ENCODE measurements at places on chromosomes 7 and 10. TPM values are rescaled to one million over a fixed set of nuclear protein-coding genes. Genes with fewer than 3 reads are reported as not detected.

- no peak for DNase-seq
These were observed 18.6 kb downstream of the C7orf33 start for GRCh38 chr7:148609045-148609725.

GRCh38 chr7:94338921-94339371 is 55.7 kb upstream of the COL1A2 start:
- DNase-seq: no peak

DNA sequence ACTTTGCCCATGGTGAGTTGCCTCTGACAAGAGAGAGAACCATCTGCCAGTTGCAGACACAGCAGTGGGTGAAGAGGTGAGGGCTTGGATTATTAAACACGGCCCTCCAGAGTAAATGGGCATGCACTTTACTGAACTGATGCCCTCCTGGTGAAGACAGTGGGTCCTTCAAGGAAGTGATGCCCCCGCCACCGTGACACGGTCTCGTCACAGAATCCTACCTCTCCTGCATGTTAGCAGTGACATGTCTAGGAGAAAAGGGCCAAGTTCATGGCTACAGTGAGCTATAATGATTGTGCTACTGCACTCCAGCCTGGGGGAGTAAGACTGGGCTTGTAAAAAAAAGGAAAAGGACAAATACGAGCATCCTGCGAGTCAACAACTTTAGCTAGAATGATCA is 2.4 kb downstream of the BNIP3 start:
- no peak for DNase-seq

DNA sequence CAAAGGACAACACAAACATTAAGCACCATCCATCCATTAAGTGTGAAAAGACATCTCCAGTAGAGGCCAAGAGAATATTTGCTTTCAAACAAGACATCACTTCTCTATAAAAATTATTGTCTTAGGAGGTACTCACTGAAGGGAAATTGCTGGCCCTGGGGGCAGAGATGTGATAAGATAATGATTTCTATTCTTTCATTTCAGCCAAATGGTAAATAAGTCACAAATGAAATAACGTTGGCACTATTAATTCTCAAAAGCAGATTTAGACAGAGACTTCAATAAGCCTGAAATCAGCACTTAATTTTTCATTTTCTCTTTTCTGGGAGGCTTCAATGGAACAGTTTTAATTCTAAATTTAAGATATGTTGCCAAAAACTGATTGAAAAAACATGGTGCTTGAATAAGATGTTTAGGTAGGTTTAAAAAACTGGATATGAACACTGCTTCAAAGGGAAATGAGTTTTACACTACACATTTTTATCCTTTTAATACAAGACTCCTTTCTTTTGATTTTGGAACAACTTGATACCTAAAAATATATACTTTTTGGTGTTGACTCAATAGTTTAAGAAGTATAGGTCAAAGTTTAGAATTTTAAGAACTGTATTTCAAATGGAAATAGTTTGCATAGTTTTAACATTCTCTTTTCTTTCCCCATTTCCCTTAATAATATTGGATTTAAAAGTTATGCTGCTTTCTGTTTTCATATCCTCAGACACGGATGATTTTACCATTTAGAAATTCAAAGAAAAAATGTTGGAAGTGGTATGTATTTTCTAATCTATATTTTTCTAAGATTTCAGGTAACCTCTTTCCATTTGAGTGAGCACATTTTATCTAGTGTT is 204.0 kb downstream of the AHR start:
- DNase-seq: no peak

The ANXA8L1 gene
- total RNA-seq: not detected

DNA sequence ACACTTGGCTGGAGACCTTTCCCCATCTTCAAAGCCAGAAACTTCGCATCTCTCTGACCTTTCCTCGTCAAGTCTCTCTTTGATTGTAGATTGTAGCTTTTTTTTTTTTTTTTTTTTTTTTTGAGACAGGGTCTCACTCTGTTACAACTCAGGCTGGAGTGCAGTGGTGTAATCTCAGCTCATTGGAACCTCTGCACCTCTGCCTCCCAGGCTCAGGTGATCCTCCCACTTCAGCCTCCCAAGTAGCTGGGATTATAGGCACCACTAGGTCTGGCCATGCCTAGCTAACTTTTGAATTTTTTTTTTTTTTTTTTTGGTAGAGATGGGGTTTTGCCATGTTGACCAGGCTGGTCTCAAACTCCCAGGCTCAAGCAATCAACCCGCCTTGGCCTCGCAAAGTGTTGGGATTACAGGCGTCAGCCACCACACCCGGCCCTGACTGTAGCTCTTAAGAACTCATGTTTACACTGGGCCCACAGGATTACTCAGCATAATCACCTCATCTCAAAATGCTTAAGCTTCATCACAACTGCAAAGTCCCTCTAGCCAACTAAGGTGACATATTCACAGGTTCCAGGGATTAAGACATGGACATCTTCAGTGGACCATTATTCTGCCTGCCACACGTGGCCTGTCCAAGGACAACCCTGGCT is 11.7 kb downstream of the POLL start:
- DNase-seq: no peak

DNA sequence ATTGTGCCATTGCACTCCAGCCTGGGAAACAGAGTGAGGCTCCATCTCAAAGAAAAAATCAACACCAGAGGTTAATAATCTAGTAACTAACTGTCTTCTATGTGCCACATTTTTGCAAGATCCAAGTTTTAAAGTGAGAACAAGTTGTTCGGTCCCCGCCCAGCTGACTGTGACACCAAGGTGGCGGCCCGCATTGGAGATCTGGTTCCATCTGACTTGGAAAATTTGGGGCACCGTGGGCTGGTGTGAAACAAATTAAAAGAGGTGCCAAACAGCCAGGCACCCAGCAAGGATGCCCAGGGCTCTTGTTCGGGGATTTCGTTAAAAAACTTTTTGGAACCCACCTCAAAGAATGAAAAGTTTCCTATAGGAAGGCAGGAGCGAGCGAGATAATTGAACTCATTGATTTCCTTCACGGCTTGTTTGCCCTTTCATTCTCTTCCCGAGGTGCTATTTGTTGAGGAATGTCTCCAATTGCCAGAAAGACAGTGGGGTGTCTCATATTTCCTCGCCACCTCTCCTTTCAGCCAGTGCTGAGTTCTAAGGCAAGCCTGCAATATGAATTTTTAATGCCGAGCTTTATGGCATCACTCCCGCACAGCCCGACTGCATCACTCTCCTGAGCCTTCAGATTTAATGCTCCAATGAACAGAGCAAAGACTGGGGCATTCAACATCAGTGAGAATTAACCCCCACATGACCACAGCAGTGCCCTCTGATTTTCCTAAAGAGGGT is 156.9 kb upstream of the SH2B2 start:
- DNase-seq: no peak

The SPAM1 gene
- total RNA-seq: not detected

DNA sequence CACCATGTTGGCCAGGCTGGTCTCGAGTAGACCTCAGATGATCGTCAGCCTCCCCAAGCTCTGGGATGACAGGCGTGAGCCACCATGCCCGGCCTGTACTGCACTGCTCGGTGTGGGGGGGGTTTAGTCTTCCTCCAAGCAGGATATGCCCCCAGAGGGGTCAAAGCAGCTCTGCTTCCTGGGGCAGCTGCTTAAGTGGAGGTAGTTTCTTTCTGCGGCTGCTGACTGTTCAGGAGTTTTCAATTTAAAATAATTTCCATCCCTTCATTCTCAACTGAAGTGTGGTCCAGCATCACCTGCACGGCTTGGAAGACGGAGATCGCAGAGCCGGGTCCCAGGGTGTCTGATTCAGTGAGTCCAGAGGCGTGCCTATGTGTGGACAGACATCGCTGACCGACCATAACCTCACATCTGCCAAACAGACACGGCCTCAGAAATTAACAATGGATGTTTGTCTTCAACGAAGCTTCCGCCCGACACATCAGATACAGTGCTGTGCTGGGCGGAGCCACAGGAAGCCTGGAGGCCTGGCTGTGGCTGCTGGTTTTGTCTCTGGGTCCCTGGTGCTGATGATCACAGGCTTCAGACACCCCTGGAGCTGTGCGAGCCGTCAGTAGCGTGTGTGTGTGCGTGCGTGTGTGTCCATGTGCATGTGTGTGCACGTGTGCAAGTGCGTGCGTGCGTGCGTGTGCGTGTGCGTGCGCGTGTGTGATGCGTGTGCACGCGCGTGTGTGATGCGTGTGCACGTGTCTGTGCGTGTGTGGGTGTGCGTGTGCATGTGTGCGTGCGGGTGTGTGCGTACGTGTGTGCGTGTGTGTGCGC is 226.5 kb upstream of the PITRM1 start:
- peak; percentile 52 for DNase-seq

The OR2A12 gene
- total RNA-seq: not detected

The ABCC2 gene
- total RNA-seq: 6.2 TPM

GRCh38 chr10:119725517-119725827 is 378 bp upstream of the INPP5F start:
- no peak for DNase-seq

GRCh38 chr7:75737856-75738603 is 711 bp downstream of the HIP1 start:
- peak; percentile 39 for DNase-seq

The TAC1 gene
- total RNA-seq: 0.45 TPM

The GALNT17 gene
- 10.4 TPM for total RNA-seq

GRCh38 chr7:1638215-1638661 is 31.8 kb upstream of the ELFN1 start:
- no peak for DNase-seq

The MLXIPL gene
- 1.1 TPM for total RNA-seq

DNA sequence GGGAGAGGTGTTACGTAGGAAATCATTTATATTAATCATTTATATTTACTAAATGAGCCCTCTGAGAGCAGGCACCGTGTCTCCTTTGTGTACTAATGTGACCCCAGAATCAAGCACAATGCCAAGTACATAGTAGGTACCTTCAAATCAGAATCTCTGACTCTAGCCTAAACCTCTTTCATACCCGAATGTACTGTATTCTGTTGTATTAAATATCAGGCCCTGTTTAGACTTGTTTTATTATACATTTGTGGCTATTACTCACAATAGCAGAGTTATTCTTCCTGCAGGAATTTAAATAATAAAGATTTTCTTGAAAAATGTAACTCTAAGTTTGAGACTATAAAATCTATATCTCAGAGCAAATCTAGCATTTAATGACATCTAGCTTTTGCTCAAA is 297.3 kb downstream of the EXOC4 start:
- DNase-seq: no peak

GRCh38 chr10:34104829-34105572 is 710.1 kb downstream of the PARD3 start:
- DNase-seq: no peak

The PWWP2B gene
- 14.2 TPM for total RNA-seq

GRCh38 chr7:8149222-8149621 is 112.7 kb downstream of the ICA1 start:
- no peak for DNase-seq

DNA sequence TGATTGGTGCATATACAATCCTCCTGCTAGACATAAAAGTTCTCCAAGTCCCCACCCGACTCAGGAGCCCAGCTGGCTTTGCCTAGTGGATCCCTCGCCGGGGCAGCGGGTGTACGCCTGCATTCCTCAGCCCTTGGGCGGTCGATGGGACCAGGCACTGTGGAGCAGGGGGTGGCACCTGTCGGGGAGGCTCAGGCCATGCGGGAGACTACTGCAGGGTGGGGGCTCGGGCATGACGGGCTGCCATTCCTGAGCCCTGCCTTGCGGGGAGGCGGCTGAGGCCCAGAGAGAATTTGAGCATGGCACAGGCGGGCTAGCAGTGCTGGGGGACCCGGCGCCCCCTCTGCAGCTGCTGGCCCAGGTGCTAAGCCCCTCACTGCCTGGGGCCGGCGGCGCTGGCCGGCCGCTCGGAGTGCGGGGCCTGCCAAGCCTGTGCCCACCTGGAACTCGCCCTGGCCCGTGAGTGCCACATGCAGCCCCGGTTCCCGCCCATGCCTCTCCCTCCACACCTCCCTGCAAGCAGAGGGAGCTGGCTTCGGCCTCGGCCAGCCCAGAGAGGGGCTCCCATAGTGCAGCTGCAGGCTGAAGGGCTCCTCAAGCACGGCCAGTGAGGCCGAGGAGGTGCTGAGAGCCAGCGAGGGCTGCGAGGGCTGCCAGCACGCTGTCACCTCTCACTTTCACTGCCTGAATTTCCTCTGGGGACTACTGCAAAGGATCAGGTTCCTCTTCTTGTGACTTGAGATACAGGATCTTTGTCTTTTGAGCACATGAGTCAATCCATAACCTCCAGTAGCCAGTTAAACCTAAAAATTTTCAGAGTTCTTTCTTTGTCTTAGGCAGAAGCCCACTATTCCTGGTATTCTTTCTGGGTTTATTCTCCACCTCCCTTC is 25.1 kb upstream of the ELOVL3 start:
- no peak for DNase-seq

The ZNF365 gene
- total RNA-seq: 1.1 TPM

The TDRD1 gene
- not detected for total RNA-seq

- no peak for DNase-seq
These were observed 5.0 kb upstream of the ATP6V0E2 start for GRCh38 chr7:149868623-149869290.

- DNase-seq: no peak
These were observed 24.9 kb downstream of the SAMD9 start for GRCh38 chr7:93092757-93093370.

- DNase-seq: no peak
These were observed 4.6 kb downstream of the CRYGN start for GRCh38 chr7:151435103-151435916.

DNA sequence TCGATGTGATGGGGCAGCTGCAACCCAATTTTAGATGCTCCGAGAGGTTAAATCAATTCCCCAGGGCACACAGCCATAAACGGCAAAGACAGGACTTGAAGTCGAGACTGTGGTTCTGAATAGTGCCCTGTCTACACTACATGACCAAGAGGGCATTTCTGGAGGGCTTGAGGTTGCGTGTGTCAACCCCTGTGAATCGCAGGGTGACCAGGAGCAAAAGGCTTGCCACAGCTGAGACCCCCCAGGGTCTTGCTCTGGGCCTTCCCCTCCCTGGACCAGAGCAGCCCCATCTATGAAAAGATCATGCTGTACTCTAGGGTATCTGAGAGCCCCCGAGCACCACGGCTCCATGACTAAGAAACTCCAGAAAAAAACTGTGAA is 26.8 kb upstream of the RASGEF1A start:
- no peak for DNase-seq

DNA sequence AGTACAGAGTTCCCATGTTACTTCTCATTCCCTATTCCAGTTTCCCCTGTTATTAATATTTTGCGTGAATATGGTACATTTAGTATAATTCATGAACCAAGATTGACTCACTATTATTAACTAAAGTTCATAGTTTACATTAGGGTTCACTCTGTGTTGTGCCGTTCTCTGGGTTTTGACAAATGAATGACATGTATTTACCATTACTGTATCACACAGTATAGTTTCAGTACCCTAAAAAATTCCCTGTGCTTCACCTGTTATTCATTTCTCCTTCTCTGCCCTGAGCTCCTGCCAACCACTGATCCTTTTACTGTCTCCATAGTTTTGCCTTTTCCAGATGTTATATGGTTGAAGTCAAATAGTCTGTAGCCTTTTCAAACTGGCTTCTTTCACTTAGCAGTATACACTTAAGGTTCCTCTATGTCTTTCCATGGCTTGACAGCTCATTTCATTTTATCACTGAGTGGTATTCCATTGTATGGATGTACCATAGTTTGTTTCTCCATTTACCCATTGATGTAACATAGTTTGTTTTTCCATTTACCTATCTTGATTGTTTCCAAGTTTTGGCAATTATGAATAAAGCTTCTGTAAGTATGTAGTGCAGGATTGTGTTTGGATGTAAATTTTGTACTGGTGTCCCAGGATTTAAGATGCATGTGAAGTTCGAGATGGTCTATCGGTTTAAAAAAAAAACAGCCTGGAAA is 58.8 kb downstream of the CDK14 start:
- DNase-seq: no peak
